ENCODE measurements at places on chromosomes 3 and 15.
A peak's percentile ranks its signal among the peaks of the same experiment; 100 is the strongest.

- DNase-seq, result no peak
These were observed 74.4 kb upstream of the KLF13 start for GRCh38 chr15:31252171-31252785.

- DNase-seq, result peak; percentile 23
These were observed 63.5 kb downstream of the BFSP2 start for GRCh38 chr3:133463347-133463860.

GRCh38 chr3:66068255-66068654, 29.5 kb upstream of the MAGI1 start:
- DNase-seq, result no peak

DNA sequence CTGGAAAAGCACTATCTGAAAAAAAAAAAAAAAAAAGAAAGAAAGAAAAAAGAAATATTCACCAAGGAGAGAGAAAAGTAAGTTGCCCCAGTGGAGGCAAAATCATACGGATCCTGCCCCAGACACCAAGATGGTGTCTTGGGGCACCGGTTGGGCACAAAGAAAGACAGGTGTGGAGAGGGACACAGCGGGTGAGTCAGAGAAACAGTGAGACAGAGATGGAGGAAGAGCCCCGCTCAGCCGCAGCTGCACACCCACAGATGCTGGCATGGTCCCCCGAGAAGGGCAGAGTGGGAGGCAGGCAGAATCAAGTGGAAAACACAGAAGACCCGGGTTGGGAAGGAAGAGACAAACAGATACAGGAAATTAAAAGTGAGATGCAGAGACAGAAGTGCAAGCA, 129.7 kb upstream of the SMAD3 start:
- DNase-seq, result no peak

DNA sequence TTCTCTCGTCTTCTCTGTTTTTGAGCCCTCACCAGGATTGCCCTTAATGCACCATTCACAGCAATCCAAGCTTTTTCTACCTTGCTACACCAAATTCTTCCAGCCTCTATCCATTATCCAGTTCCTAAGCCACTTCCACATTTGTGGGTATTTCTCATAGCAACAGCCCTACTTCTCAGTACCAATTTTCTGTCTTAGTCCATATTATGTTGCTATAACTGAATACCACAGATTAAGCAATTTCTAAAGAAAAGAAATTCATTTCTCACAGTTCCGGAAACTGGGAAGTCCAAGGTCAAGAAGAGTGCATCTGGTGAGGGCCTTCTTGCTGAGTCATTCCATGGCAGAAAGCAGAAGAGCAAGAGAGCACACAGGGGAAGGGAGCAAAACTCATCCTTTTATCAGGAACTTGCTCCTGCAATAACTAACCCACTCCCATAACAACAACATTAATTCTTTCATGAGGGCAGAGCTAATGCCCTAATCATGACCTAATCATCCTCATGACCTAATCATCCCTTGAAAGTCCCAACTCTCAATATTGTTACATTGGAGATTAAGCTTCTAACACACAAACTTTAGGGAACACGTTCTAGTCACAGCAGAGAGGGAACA, 9.7 kb upstream of the EIF1B start:
- no peak for DNase-seq

- no peak for DNase-seq
These were observed 27.0 kb upstream of the KCTD6 start for GRCh38 chr3:58464866-58465265.

GRCh38 chr15:40695469-40695890, 506 bp downstream of the RAD51 start:
- DNase-seq, result no peak

DNA sequence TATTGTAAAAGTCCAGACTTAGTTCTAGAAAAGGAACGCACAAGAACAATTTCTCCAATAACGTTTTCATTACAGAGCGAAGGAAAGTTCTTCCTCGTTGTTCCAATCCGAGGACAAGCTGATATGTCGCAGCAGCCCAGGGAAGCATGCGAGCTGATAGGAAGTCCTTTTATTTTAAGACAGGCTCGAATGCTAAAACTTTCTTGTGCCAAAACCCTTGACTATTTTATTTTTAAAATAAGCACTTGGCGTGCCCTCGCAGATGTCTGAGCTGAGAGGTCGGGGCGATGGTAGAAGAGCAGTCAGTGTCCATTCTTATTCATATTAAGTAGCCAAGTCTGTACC, 433 bp upstream of the MITF start:
- DNase-seq, result no peak

GRCh38 chr3:127688416-127689265, 15.9 kb downstream of the ABTB1 start:
- DNase-seq, result no peak

DNA sequence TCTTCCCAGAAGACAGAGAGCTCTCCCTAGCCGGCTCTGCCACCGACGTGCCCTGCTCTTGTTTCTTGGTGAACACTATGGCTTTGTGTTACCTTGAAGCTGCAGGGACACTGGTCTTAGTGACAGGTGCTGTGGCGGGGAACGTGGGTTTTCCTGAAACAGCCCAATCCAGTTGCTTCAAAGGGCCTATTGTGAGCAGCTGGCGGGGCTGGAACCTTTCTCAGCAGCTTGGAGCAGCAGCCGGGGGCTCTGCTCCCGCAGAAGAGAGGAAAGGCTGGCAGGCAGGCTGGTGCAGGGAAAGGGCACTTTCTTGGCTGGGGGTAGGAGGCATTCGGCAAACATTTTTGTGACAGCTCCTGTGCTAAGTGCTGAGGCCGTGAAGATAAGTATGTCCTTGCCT, 12.8 kb downstream of the MYZAP start:
- no peak for DNase-seq

GRCh38 chr3:142209655-142210054, 15.7 kb downstream of the GK5 start:
- no peak for DNase-seq

DNA sequence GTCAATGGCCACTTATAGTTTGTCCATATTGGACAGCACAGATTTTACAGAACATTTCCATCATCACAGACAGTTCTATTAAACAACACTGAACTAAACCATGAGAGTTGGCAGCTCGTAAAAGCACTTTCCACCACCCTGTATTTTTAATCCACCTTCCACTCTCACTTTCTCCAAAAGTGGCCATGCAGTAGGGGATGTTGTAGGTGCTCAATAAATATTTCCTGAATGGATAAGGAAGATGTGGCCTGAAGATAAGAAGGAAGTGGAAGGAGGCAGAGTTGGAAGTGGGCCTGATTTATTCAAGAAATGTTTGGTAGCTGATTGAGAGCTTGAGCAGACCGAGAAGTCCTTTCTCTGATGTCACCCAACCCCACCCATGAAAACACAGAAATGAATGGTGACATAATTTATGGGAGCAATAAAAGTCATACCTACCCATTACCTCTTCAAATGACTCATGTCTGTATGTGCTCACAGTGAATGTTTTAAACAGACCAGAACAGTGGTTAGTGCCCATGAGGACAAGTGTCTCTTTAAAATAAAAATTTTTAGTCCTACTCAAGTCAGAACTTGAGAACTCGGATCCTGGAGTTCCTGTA, 39.6 kb upstream of the CTNNB1 start:
- DNase-seq, result no peak

GRCh38 chr3:118666-119065, 77.9 kb upstream of the CHL1 start:
- no peak for DNase-seq
